ENCODE measurements at places on chromosomes 5 and 9. TPM values are rescaled to one million over a fixed set of nuclear protein-coding genes. Genes with fewer than 3 reads are reported as not detected.

The CER1 gene
- not detected for total RNA-seq

The FBXL7 gene
- 12.6 TPM for total RNA-seq

The SLC45A2 gene
- total RNA-seq = 0.09 TPM

The CDC23 gene
- 31.4 TPM for total RNA-seq

The PGM5 gene
- 13.5 TPM for total RNA-seq

The ADRA1B gene
- not detected for total RNA-seq

The PTTG1 gene
- total RNA-seq = 107 TPM

The IRX2 gene
- total RNA-seq = 0.90 TPM

The BNC2 gene
- 53.3 TPM for total RNA-seq

The ODF2 gene
- 10.5 TPM for total RNA-seq

The TMED9 gene
- total RNA-seq = 40.9 TPM

The IGFBPL1 gene
- not detected for total RNA-seq

The LYRM7 gene
- 4.4 TPM for total RNA-seq

The PTCD2 gene
- total RNA-seq = 13.6 TPM

The EGR1 gene
- 1.6 TPM for total RNA-seq

The PDZD2 gene
- under 0.01 TPM for total RNA-seq

The CFAP90 gene
- total RNA-seq = not detected

The MYO10 gene
- 37.1 TPM for total RNA-seq

The IFNA13 gene
- not detected for total RNA-seq

The DPM2 gene
- 19.9 TPM for total RNA-seq

The KCNIP1 gene
- total RNA-seq = not detected

The RAB14 gene
- 24.0 TPM for total RNA-seq

The JADE2 gene
- 28.0 TPM for total RNA-seq

The PIK3R1 gene
- total RNA-seq = 281 TPM

The LRRC19 gene
- not detected for total RNA-seq

The CRHBP gene
- total RNA-seq = not detected

The PCBD2 gene
- 0.90 TPM for total RNA-seq

The NUTM2F gene
- not detected for total RNA-seq

The OR1Q1 gene
- 0.81 TPM for total RNA-seq

The SNX24 gene
- total RNA-seq = 16.8 TPM

The TMEM171 gene
- 0.90 TPM for total RNA-seq

The FAM81B gene
- not detected for total RNA-seq

The GPR150 gene
- 0.27 TPM for total RNA-seq

The ZNF782 gene
- 7.1 TPM for total RNA-seq

The KCNV2 gene
- not detected for total RNA-seq

The FAM200C gene
- total RNA-seq = 5.5 TPM

The CXCL14 gene
- total RNA-seq = 0.18 TPM

The SPINK4 gene
- not detected for total RNA-seq

The MZB1 gene
- total RNA-seq = 0.18 TPM

The PCDHA9 gene
- 0.49 TPM for total RNA-seq

The SLC6A7 gene
- total RNA-seq = not detected

The ADAMTS16 gene
- total RNA-seq = not detected

The IL5 gene
- not detected for total RNA-seq

The MLANA gene
- total RNA-seq = not detected

The PLCXD3 gene
- 13.0 TPM for total RNA-seq

The CATSPER3 gene
- total RNA-seq = 0.09 TPM

The EGFLAM gene
- 0.08 TPM for total RNA-seq

The CARD9 gene
- total RNA-seq = 1.1 TPM

The BSPRY gene
- total RNA-seq = not detected

The SPINK9 gene
- total RNA-seq = not detected

The PBX3 gene
- total RNA-seq = 62.4 TPM

The ACOT12 gene
- not detected for total RNA-seq

The SLC6A18 gene
- total RNA-seq = not detected

All from fibroblast of the aortic adventitia (primary cell).